ENCODE measurements at places on chromosomes 11 and 22.

DNA sequence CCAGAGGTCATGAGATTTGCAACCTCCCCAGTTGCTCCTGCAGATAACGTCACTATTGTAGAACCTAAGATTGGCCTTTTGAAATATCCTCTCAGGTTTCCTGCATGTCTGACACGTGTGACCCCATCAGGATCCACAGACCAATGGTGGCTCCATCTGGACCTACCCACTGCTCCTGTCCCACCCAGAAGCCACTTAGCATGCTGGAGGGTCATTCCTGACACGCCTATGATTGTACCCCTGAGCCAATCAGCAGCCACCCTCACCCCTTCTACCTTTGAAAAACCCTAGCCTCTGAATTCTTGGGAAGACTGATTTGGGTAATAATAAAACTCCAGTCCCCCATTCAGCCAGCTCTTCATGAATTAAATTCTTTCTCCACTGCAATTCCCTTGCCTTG is 20.1 kb upstream of the NARS2 start:
- no peak for DNase-seq

GRCh38 chr11:64449381-64450167 is 90.6 kb downstream of the RPS6KA4 start:
- no peak for DNase-seq

GRCh38 chr11:13637125-13638069 is 31.1 kb upstream of the FAR1 start:
- DNase-seq, result no peak

- DNase-seq, result no peak
These were observed 47.8 kb downstream of the COPB1 start for GRCh38 chr11:14451825-14452224.

DNA sequence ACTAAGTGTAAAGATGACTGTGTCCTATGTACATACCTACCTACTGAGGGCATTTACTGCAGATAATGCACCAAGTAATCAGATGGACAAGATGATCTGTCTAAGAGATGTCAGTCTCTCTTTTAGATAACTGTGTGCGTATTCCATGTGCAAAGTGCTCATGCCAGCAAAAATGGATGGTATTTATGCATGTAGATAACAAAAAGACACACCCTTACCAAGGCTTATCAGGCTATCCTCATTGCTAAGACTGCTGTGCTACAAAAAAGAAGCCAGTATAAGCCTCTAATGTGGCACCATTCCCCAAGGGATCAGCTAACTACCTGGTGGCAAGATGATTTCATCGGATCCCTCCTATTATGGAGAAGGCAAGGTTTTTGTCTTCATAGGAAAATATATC is 34.3 kb upstream of the CD44 start:
- no peak for DNase-seq

GRCh38 chr11:1619449-1619848 is 2.5 kb downstream of the KRTAP5-4 start:
- DNase-seq, result no peak

DNA sequence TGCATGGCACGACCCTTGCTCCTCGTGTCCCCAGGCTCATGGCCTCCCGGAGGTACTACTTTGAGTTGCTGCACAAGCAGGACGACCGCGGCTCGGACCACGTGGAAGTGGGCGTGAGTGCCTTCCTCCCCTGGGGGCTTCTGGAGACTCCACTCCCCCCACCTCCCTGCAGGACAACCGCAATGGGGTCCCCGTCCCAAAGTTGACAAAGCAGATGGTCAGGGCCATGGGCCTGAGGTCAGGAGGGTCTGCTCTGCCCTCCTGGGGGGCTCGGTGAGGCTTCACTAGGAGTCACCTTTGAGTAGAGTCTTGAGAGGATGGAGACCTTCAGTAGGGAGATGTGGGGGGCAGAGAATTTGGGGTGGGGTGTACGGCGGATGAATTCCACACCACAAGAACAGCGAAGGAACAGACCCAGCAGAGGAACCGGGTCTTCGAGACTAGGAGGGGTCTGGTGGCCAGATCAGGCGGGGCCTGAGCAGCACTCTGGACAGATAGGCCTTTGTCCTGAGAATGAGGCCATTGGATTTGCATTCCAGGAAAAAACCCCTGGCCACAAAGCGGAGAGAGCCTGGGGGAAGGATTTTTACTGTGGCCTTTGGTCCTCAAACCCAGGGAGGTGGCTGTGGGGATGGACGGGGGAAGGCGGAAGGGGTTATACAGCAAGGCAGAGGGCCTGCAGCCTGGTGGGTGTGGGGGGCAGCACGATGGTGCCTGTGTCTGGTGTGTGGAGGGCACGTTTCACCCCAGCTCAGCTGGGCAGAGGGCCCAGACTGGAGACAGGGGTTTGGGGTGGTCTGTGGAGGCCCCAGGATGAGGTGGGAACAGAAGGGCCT is 4.6 kb downstream of the B4GALNT4 start:
- DNase-seq, result no peak

DNA sequence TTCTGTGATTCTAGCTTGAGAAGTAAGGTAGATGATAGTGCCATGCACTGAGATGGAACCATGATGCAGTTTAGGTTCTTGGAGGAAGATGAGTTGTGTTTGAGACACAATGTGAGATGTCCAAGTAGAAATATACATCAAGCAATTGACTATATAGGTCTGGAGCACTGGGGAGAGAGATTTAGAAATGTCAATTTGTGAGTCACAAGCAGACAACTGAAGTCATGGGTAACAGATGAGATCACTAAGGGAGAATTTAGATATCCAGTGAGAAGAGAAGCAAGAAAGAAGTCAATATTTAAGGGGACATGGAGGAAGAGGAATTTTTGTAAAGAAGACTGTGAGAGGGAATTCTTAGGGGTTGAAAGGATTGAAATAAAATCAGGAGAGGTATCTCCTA is 65.1 kb upstream of the RRAS2 start:
- no peak for DNase-seq

- no peak for DNase-seq
These were observed 9.7 kb upstream of the TXN2 start for GRCh38 chr22:36491155-36491554.

- DNase-seq, result no peak
These were observed 15.7 kb downstream of the P2RX3 start for GRCh38 chr11:57353852-57354251.

GRCh38 chr11:112467721-112468120 is 207.1 kb upstream of the PLET1 start:
- DNase-seq, result no peak

- no peak for DNase-seq
These were observed 781 bp downstream of the NECTIN1 start for GRCh38 chr11:119728211-119728626.

GRCh38 chr22:24159650-24160049 is 21.6 kb upstream of the SUSD2 start:
- DNase-seq, result no peak

DNA sequence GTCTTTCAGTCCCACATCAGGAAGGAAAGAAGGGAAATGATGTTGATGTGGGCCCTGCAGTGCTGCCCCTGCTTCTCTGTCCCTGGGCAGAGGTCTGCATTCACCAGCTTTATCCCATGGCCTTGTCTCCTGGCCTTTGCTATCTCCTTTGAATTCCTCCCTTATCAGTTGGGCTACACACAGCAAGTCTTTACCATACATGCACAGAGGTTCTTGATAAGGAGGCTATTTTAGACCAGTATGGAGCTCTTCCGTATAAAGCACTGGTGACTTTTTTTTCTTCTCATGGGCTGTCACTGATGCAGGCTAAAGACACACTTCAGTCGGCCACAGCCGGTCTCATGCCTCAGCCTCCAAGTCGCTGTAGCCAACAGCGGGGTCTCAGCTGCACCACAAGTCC is 20.2 kb downstream of the MYO18B start:
- no peak for DNase-seq

DNA sequence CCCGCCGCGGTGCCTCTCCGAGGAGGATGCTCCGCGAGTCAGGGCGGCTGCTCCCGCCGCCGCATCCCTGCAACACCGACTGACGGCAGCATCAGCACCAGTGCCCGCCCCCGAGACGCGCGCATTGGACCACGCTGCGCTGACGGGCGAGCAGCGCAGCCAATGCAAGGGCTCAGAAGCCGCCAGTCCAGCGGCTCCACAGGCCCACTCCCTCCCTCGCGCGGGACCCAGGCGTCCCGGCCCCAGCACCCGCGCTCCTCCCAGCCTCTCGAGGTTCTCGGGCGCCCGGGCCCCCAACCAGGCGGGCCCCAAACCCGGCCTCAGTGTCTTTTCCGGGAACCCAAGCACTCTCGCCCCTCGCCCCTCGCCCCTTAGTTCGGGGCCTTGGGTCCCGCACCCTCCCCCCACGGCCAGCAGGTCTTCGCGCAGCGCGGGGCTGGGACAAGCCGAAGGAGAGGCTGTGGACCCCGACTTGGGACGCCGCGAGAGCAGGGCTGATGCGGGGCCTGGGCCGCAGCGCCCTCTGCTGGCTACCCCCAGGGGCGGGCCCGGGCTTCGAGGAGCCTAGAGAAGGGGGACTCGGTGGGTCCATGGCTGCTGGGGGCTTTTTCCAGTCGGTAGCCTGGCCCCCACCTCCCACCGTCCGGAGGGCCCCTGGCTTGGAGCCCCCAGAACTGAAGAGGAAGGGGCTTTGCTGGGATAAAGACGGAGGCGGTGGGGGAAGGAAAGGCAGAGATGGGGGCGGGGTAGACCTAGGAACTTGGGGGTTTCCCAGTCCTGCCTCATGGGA is at the start of gene NRXN2:
Gene NRXN2 (minus strand): TSS at position 81 of the 790 bp plus-strand sequence. CDS start 9,498 bp downstream, outside the sequence.
- DNase-seq, result no peak

GRCh38 chr22:39379756-39380730 is 19.5 kb upstream of the TAB1 start:
- no peak for DNase-seq

GRCh38 chr11:131951121-131951520 is 580.7 kb downstream of the NTM start:
- no peak for DNase-seq

GRCh38 chr22:46158283-46158682 is 8.0 kb downstream of the PPARA start:
- no peak for DNase-seq

DNA sequence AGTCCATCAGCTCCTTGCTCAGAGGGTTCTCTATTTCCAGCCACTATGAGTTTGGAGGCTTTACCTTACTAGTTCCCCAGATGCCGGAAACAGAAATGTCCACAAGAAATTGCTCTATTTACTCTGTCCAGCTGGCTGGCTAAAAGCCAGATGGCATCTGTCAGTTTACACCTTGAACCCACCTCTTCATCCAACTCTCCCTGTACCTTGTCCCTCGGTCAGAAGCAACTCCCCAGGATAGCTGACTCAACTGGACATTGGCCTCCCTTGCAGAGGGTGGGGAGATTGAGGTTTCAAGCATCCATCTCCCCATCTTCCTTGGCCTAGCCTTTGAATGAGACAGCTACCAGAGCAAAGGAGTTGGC is 1.7 kb downstream of the C2CD2L start:
- no peak for DNase-seq

- DNase-seq, result no peak
These were observed 1309.7 kb downstream of the LRRC4C start for GRCh38 chr11:40149721-40150120.

- DNase-seq, result no peak
These were observed 524 bp downstream of the MTMR2 start for GRCh38 chr11:95923439-95923727.

DNA sequence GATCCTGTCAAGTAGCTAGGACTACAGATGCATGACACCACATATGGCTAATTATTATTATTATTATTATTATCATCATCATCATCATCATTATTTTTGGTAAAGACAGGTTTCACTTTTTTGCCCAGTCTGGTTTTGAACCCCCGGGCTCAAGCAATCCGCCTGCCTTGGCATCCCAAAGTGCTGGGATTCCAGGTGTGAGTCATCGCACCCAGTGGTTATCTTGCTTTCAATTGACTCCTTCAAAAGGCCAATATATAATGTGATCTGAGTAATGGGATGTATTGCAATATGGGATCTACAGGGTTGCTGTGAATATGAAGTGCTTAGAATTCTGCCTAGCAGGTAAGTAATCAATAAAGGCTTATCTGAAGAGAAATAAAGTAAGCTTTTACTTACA is 221.2 kb downstream of the SBF2 start:
- no peak for DNase-seq

- peak; percentile 43 for DNase-seq
These were observed 84.3 kb upstream of the MTMR2 start for GRCh38 chr11:96008161-96008720.

Measured in non-pigmented ciliary epithelial cell (primary cell).